Ovary (tissue), 10 donors: ENCODE measurements at places on chromosomes 2 and 18. TPM values are rescaled to one million over a fixed set of nuclear protein-coding genes. Genes with fewer than 3 reads are reported as not detected.

DNA sequence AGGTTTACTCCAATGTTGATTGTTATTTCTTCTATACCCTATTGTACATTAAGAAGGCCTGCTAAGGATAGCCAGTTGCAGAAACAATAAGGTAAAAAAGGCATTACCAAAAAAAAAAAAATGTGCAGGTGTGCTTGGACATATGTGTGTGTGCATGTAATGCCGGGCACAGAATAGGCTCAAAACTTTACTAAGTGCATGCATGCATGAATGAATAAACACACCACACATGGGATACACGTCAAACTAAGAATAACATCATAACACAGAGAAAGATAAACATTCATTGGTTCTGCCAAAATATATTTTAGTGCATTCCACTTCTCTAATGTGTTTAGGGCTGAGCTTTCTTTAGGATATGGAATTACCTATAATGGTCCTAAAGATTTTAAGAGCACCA, 298.2 kb downstream of the TCF4 start:
- no peak for DNase-seq

DNA sequence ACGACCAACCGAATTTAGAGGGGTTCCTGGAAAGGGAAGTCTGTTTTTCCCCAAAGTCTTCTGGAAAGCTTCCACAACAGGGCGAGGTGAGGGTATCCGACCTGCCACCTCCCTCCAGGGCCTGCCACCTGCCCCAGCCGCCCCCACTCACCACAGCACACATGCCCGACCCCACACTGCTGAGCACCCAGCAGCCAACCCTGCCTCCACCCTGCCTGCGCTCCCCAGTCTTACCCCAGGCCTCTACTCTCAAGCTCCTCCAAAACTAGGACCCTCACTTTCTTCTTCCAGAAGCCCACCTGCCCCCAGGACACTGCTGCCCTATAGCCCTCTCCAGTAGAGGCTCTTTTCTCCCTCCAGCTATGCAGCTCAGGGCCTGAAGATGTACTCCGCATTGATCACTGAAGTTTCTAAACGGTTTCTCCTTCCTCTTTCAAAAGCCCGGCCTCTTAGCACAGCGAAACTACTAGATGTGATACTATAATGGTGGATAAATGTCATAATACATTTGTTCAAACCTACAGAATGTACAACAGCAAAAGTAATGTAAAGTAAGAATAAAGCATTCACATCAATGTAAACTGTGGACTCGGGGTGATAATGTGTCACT, 128.8 kb upstream of the SLC1A4 start:
- peak; percentile 43 for DNase-seq

The CHST10 gene
- polyA plus RNA-seq: 10.0 TPM

DNA sequence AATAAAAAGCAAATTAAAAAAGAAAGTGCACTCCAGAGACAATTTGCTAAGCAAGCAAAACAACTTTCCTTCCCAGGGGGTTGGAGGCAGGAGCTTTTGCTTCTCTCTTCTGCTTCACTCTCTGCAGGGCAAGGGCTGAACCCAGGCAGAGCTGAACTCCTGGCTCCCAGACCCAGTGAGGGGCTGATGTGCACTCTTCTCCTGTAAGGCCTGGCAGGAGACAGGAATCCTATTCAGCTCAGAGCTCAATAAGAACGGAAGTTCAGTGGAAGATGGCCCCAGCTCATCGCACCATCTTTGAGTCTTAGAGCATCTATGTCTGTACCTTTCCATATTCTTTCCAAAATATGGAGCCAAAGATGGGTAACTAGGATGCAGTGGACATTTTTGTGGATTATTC, 29.1 kb downstream of the CIB4 start:
- no peak for DNase-seq

- no peak for DNase-seq
Observed at GRCh38 chr2:20544153-20544747, 97.4 kb downstream of the RHOB start.
